ENCODE measurements at places on chromosomes 2 and 18. TPM values are rescaled to one million over a fixed set of nuclear protein-coding genes. Genes with fewer than 3 reads are reported as not detected.

Gene VWA3B
- total RNA-seq: not detected

Gene SLC19A3
- total RNA-seq: not detected

Gene PER2
- 3.2 TPM for total RNA-seq

Gene PARD3B
- total RNA-seq: 15.3 TPM

Gene RBM44
- 0.18 TPM for total RNA-seq

Gene BMP10
- total RNA-seq: not detected

Gene LINC00305
- not detected for total RNA-seq

Gene NDUFAF7
- 12.8 TPM for total RNA-seq

Gene RSAD2
- total RNA-seq: not detected
